ENCODE measurements at places on chromosomes 3 and 15.

DNA sequence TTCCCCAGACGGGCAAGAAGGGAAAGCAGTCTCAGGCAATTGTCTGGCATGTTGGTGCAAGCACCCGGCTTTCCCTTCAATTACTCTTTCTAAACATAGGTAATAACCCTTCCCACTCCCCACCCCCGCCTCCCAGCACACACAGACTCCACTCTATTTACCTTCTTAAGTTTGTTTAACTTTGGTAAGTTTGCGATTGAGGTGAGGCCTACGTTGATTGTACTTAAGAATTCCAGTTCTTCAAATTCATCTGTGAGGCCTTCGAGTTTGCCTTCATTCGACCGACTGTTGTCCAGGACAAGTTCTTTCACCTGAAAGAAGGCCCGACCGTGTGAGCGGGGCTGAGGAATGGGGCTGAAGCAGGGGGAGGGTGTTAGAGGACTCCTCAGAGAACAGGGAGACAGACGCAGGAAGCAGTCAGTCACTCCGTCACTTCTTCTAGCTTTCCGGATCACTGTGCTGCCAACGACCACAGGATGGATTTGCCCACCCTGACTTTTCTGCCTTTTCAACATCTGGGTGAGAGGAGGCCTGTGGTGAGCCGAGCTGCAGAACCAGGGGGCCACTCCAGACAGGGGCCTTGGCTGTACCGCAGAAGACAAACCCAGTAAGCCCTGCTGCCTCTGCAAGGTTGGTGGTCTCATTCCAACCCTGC lies 33.0 kb downstream of the ANP32A start:
- no peak for DNase-seq

- DNase-seq = no peak
Observed at GRCh38 chr3:71987828-71988227, 202.9 kb upstream of the PROK2 start.

DNA sequence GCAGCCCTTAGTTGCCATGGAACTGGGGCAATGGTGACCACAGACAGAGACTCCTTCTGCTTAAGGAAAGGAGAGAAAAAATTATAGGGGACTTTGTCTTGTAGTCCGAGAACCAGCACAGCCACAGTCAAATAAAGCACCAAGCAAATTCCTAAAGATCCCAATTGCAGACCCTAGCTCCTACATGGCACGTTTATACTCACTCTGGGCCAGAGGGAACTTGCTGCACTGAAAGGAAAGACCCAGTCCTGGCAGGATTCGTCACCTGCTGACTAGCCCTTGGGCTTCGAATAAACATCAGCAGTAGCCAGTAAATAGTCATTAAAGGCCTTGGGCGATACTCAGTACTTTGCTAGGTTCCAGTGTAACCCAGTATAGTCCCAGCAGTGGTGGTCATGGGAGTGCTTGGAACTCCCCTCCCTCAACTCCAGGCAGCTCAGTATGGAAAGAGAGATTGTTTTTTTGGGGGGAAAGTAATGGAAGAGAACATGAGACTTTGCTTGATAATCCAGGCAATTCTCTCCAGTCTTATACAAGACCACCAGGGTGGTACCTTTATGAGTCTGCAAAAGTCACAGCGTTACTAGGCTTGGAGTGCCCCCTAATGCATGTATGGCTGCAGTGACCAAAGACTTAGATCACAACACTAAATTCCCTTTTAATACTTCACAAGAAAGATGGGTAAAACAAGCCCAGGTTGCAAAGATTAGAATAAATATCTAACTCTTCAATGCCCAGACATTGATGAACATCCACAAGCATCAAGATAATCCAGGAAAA lies 66.4 kb upstream of the AGTR1 start:
- DNase-seq = no peak

GRCh38 chr3:12351145-12351544 lies 62.3 kb downstream of the PPARG start:
- no peak for DNase-seq

GRCh38 chr15:74657846-74658245 lies 38.0 kb downstream of the EDC3 start:
- DNase-seq = no peak

DNA sequence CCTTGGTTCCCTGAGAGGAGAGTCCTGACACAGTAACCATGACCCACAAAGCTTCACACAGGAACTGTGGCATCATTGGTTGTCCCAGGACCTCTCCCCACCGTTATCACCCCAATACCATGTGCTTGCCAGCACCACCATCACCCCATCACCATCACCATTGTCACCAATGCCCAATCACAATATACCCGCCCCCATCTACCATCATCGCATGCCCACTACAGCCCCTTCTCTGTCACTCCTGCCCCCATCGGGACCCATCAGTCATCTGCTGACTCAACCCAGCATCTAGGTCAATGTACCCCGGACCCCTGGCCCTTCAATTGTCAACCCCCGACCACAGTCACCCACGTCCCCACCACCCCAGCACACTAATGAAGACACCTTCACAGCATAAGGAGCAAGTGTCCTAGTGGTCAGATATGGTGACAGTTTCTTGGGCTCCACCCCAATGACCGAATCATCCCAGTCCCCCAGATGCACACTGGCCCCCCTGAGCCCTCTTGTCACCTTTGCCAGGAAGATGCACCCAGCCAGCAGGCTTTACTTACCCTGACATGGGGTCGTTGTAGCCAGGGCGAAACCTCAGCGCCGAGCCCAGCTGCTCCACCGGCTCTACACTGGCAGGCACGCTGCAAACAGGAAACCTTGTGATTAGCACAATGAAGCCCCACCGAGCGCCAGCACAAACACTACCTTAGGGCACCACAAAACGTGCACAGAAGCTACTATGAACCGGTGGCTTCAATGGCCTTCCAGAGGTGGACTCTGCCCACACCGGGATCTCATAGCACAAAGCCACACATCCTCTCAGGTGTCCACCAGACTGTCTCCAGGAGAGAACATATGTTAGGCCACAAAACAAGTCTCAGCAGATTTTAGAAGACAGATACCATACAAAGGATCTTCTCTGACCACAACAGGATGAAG lies 25.1 kb downstream of the SHISA5 start:
- DNase-seq = no peak

- no peak for DNase-seq
Observed at GRCh38 chr15:76674883-76675282, 230.3 kb downstream of the SCAPER start.

- no peak for DNase-seq
Observed at GRCh38 chr15:26287381-26287780, 424.3 kb upstream of the ATP10A start.

DNA sequence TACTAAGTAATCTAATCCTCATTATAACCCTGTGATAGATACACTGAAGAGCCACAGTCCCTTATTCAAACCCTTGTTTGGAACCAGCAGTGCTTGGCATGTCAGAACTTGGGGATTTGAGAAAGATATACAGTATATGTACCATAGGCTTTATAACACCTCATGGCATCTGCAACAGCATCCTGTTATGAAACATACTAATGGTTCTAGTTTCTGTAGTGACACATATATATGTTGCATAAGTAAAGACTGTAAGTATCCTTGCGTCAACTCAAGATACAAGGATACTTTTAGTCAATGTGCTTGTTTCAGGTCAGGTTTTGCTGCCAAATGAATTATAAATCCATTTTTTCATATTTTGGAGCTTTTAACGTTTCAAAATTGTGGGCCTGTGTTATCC lies 58.5 kb downstream of the CCNL1 start:
- DNase-seq = no peak

All from activated naive CD4-positive, alpha-beta T cell (primary cell).